ENCODE measurements at places on chromosomes 1 and 21.

GRCh38 chr1:228272831-228273571 lies 65.2 kb downstream of the OBSCN start:
- DNase-seq: no peak

DNA sequence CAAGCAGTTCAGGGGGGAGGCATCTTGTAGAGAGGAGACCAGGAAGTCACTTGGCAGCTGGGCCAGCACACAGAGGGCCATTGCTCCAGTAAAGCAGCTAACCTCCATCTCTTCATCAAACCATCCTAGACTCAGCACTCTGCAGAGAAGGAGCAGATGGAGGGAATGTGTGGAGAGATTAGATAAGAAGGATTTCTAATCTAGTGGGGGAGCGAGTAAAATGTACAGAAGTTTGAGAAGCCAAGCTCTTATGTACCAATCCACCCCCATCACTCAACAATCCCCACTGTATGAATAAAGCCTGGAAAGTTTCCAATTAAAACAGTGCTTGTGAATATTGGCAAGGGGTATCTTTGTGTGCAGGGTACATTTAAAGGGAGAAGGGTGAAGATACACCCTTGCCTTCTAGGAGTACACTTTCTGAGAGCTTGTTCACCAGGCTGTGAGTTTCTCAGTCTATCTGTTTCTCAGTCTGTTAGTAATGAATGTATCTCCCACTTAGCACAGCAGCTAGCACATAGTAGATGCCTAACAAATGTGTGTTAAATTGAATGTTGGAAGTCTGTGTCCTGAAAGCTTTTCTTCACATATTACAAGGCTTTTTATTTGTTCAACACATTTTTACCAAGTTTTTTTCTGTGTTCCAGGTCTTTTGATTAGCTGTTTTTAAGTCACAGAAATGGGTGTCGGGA lies 142.7 kb upstream of the UBE2U start:
- no peak for DNase-seq

DNA sequence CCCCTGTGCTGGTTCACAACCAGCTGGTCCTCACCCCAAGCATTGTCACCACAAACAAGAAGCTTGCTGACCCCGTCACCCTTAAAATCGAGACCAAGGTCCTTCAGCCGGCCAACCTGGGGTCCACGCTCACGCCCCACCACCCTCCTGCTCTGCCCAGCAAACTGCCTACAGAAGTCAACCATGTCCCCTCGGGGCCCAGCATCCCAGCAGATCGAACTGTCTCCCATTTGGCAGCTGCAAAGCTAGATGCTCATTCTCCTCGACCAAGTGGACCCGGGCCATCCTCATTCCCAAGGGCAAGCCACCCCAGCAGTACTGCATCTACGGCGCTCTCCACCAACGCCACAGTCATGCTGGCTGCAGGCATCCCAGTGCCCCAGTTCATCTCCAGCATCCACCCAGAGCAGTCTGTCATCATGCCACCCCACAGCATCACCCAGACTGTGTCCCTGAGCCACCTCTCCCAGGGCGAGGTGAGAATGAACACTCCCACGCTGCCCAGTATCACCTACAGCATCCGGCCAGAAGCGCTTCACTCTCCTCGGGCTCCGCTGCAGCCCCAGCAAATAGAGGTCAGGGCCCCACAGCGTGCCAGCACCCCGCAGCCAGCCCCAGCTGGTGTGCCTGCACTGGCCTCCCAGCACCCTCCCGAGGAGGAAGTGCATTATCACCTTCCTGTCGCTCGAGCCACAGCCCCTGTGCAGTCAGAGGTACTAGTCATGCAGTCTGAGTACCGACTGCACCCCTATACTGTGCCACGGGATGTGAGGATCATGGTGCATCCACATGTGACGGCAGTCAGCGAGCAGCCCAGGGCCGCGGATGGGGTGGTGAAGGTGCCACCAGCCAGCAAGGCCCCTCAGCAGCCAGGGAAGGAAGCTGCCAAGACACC lies 40.6 kb downstream of the ZBTB17 start:
- no peak for DNase-seq

DNA sequence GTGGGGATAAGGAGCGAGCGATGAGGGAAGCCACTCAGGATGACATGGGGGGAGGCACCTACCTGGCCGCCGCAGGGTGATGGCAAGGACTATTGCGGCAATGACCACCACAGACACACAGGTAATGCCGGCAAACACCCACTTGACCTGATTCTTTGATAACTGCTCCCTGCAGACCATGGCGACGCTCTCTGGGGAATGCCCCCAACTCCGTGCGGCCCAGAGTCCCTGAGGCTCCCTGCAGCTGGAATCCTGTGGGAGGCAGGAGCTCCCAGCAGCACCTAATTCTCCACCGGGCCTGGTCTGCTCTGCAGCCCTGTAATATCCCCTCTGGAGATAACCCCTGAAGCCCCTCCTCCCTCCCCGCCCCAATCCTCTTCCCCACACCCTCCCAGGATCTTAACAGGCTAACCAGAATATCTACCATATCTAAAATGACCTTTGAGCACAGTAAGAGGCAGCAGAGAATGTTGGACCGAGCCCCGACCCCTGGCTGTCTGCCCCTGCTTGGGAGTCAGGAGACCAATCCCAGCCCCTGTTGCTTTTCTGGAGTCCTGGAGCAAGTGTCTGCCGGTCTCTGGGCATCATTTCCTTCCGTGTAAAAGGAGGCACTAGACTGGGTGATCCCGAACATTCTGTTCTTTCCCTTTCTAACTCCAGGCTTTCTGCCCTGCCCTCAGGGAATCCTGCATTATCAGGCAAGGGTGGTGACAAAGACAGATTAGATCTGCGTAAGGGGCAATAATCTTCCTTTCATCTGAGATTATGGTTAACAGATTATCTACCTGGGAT lies at the start of gene FAM151A:
FAM151A (minus strand) TSS at position 310 of the 792 bp plus-strand sequence; CDS start at position 180, 130 bp downstream.
- DNase-seq: no peak

DNA sequence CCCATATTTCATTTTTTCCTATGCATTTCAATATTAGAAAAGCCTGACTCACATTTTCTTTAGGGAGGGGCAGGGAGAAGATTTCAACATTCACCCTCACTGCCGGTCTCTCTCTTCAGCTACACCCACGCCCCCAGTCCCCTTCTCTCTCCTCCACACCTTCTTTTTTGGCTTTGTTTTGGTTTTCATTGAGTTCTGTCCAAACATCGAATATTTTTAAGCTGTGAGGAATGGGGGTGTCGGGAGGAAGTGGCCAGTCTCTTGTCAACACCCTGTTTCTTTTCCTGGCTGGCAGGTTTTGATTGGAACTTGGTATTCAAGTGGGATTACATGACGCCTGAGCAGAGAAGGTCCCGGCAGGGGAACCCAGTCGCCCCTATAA lies 177.3 kb downstream of the PGBD5 start:
- no peak for DNase-seq

All from non-pigmented ciliary epithelial cell (primary cell).